ENCODE measurements at places on chromosomes 5 and 9.

GRCh38 chr9:70056211-70056944 lies 12.7 kb downstream of the MAMDC2 start:
- DNase-seq, result no peak

DNA sequence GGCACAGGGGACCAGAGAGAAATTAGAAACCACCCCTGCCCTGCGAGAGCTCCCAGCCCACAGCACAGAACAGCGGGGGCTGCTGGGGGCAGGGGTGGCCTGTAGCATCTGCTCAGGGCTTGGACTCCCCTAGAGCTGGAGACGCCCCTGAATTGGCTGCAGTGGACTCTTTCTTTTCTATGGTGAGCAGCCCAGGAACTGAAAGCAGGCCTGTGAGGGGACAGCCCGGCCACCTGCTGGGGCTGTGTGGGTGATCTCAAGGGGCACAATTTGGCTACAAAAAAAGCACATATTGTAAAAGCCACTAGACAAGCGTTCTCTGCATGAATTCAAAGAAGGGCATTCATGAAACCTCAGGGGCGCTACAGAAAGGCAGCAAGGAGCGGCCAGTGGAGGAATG lies 57.5 kb upstream of the ICE1 start:
- no peak for DNase-seq

DNA sequence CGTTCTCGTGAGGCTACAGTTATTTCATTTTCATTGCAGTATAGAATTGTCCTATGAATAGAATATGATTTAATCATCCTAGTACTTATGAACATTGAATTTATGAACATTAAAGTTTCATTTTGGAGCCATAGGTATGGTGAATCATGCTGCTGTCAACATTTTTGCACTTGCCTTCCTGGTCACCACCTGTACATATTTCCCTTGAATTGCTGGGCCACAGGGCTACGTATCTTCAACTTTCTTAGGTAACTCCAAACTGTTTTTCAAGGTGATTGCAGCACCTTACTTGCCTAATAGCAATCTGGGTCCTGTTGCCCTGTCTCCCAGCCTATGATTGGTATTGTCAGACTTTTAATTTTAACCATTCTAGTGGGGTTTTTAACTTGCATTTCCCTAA lies 6.5 kb upstream of the RNF145 start:
- no peak for DNase-seq

GRCh38 chr9:116368680-116369079 lies 215.1 kb downstream of the PAPPA start:
- no peak for DNase-seq

DNA sequence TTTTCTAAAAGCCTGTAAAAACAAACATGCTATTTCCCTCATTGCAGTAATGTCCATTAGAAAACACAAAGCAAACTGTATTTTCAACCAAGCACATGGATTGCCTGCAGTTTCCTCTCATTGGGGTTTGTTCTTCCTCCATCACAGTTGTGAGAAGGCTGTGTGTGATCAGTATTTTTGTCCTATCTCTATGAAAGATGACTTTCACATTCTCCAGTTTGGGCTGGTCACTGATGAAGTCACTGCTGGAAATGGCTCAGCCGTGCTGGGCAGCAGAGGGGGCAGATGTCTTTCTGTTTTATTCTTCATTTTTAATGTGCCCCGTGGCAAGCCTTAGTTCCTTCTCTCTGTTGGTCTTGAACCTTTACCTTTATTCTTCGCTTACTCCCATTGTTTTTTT lies 288.9 kb upstream of the MPDZ start:
- DNase-seq, result no peak

GRCh38 chr9:133851693-133852092 lies 113.5 kb upstream of the SARDH start:
- DNase-seq, result no peak

DNA sequence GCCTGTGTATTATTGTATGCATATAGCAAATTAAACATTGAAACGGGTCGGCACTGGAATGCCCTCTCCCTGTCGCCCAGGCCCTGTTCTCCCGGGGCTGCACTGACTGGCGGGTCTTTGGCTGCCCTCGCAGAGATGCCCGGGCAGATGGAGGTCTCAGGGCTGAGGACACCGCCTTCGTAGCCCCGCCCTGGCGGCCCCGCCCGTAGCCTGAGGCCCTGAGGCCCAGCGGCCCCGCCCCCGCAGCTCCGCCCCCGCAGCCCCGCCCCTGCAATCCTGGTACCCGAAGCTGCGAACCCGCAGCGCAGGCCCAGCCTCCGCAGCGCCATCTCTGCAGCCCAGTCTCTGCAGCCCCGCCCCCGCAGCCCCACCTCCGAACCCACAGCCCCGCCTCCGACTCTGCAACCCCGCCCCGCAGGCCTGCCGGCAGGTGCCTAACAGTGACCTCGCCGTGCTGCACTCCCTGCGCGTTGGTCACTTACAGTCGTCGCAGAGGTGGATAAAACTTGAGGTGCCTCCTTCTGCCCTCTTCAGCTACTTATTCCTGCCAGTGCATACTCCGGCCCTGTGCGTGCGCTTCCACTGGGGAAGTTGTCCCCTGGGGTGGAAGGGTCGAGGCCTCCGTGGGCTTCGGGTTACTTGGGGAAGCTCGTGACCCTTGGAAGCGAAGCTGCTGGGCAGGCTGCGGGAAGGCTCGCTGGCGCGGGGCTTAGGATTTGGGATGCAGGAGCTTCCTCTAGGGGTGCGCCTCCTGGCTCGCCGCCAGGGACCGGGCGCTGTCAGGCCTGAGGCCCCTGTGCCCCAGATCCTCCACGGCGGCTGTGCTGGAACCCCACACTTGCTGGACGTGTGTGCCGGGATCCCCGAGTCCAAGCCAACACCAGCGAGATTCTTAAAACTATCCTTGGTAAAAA lies 72.3 kb downstream of the ICE1 start:
- DNase-seq, result peak; percentile 36

DNA sequence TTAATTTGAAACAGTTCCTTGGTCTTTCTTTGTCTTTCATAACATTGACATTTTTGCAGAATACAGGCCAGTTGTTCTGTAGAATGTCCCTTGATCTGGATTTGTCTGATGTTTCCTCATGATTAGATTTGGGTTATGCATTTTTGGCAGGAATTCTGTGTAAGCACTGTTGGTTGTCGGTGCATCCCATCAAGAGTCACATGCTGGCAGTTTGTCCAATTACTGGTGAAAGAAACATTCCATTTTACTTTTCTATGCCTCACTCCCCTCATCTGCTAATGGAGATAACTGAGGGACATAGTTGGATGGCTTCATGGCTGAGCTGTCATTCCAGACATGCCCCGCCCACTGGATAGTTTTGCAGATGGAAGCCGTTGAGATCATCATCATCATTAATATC lies 7.6 kb upstream of the ZNF618 start:
- DNase-seq, result no peak

DNA sequence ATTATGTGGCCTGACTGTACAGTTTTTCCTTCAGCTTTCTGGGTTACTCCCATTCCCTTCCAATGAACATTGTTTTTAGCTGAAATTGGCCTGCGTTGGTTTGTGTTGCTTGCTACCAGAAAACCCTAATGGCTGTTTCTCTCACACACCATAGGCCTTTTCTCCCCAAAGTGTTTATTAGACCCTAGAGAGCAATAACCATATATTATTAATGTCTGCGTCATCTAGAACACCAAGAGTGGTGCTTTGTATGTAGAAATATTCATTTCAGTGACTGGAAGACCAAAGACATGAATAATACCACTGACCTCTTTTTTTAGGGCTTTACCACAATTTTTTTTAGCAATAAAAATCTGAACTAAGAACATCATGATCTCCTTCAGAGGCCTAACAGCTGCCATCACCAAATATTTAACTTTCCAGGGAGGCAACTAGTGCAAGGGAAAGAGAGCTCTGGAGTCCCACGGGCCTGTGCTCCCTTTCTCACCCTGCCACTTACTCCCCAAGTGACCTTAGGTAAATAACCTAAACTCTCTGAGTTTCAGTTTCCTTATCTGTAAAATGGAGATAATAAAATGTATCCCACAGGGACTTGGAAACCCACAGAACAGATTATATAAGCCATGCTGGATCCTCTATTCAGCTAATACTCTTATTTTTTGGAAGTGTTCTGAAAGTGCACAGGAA lies 201.9 kb upstream of the ISL1 start:
- DNase-seq, result no peak

- DNase-seq, result peak; percentile 48
Observed at GRCh38 chr5:171629628-171630349, 155.8 kb upstream of the SMIM23 start.

DNA sequence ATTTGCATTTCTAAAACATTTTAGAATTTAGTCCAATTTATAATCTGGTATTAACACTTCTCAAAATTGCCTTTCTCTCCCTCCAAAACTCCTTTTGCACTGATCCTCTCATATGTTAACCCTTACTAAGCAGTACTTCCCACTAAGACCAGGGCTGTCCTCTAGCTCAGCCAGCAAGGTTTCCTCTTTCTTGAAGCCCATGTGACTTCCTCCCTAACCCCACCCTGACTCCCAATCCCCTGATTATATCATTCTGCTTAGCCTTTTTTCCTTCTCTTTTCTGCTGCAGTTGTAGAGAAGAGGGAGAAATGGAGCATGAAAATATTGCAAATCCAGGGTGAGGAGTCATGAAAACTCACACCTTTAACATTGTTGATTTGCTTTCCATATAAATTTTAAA lies 241.7 kb downstream of the MCTP1 start:
- no peak for DNase-seq

GRCh38 chr9:20597862-20598261 lies 24.4 kb downstream of the MLLT3 start:
- DNase-seq, result no peak

GRCh38 chr9:1521547-1521946 lies 471.4 kb downstream of the DMRT2 start:
- DNase-seq, result no peak

DNA sequence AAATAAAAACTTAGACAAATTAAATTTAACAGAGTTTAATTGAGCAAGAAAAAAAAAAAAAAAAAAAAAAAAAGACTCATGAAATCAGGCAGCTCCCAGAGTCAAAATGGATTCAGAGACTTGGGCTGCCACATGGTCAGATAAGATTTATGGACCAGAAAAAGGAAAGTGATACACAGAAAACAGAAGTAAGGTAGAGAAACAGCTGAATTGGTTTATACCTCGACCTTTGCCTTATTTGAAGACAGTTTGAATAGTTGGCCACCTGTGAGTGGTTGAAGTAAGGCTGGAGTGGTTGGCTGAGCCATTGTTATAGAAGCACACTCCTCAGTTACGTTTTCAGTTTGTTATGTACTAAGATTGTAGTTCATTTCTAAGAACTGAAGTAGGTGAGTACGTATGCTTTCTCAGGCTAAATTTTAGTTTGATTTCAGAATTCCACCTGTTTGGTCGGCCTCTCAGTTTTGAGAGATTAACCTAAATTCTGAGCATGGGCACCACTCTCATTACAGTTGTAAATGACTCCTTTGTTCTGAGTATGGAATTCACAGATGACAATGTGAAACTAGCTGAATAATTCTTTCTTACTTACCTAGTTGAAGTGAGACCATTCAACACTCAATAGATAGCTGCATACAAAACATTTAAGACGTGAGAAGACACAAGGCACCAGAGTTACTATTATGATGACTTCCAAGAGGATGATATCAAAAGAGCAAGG lies 149.0 kb downstream of the AOPEP start:
- no peak for DNase-seq

GRCh38 chr9:71937070-71937625 lies 25.7 kb downstream of the C9orf85 start:
- no peak for DNase-seq

DNA sequence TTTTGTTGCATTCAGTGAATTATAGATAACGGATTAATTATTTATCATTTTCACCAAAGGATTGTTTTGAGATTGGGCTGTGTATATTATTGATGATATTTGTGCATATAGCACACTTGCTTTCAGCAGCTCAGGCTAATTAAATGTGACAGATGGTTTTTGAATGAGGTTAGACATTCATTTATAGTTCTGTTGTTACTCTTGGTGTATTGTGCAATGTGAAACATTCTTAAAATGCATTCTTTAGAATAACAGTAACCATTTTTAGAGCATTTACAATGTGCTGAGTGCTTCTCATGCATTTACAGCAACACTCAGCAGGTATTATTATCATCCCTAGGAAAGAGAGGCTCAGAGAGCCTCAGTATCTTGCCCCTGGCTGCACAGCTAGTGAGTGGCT lies 23.8 kb downstream of the NANS start:
- DNase-seq, result no peak

GRCh38 chr5:1003296-1003937 lies 5.2 kb upstream of the NKD2 start:
- no peak for DNase-seq

- no peak for DNase-seq
Observed at GRCh38 chr5:132315529-132316067, 21.4 kb downstream of the SLC22A4 start.

DNA sequence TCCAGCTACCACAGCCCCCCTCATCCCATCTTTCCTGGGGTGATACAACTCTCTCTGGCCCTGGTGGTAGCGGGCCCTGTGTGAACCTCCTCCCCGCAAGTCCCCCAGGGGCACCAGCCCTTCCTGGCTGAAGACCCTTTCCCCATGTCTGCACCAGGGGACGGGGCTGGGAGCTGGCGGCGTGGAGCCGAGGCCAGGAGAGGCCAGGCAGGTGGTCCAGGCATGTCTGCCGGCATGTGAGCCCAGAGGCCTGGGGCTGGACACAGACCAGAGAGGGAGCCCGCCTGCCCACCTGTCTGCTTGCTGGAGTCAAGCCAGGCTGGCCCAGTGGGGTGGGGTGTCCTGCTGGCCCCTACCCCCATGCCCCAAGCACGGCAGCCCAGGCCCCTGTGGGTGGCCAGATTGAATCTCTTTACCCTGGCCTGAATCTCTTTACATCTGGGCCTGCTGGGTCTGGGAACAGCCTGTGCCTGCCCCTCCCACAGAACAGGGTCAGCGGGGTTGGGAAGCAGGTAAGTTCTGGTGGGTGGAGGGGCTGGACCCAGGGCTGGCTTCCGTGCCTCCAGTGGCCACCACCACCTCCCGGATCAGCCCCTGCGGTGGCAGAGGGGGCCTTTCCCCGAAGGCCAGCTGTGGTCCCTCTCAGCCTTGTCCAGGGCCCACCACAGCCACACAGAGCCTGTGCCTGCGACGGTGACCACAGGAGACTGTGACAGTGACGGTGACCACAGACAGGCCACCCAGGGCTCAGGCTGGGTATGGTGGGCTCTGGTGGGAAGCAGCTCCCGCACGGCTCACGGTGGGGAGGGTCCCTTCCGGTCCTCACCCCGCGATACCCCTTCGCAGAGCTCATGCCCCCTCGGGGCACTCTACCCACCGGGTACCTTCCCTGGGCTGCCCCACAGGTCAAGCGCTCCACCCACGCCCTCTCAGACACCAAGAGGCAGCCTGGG lies 7.1 kb downstream of the LCN12 start:
- no peak for DNase-seq

- no peak for DNase-seq
Observed at GRCh38 chr5:54870271-54870670, 115.1 kb downstream of the ESM1 start.

DNA sequence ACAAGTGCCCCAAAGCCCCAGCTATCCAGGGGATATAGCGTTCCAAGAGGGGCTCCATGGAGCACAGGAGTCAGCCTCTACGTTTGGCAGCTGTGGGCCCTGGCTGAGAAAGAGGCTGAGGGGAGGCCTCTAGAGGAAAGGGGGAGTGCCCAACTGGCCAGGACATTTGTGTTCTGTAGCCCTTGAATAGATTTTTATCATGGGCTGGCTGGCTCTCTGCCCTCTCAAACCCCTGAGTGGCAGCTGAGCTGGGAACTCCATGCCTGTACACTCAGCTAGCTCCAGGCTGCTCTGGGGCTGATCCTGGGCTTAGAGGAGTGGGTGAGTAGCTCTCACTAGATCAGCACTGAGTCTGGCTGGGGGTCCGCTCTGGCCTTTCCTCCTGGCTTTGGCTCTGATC lies 285.0 kb downstream of the ZSWIM6 start:
- no peak for DNase-seq

GRCh38 chr5:172688349-172689217 lies 47.5 kb downstream of the NEURL1B start:
- DNase-seq, result no peak

- no peak for DNase-seq
Observed at GRCh38 chr9:106745876-106746275, 117.1 kb upstream of the ZNF462 start.
